Coronary artery (tissue), 2 donors: ENCODE measurements at places on chromosomes 1 and 21.

DNA sequence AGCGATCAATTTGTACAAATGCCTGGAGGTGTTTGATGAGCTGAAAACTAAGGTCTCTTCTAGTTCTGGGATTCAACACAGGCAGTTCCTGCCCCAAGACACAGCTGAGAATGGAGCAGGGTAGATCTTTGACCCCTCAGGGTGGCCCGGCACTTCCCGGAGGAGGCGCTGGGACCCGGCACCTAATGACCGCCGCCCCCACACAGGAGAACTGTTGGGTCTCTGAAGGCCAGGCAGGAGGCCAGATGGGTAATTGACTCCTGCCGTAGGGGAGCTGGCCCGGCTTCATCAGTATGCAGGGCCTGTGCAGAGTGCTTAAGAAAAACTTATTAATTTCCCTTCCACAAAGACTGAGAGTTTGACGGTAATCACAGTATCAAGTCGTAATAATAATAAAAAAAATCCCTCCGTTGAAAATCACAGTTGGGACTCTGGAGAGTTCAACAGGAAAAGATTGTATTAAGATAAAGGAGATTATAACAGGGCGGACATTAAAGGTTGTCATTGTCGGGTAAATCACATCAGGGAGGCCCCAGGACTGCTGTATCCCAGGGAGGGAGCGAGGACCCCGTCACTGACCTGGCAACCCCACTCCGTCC is 51.7 kb downstream of the UBIAD1 start:
- no peak for DNase-seq

GRCh38 chr1:195979646-195980045 is 628.6 kb downstream of the KCNT2 start:
- no peak for DNase-seq

- DNase-seq, result no peak
Observed at GRCh38 chr21:34332347-34332746, 31.5 kb upstream of the KCNE2 start.

GRCh38 chr1:83516369-83516768 is 482.6 kb downstream of the TTLL7 start:
- DNase-seq, result no peak

DNA sequence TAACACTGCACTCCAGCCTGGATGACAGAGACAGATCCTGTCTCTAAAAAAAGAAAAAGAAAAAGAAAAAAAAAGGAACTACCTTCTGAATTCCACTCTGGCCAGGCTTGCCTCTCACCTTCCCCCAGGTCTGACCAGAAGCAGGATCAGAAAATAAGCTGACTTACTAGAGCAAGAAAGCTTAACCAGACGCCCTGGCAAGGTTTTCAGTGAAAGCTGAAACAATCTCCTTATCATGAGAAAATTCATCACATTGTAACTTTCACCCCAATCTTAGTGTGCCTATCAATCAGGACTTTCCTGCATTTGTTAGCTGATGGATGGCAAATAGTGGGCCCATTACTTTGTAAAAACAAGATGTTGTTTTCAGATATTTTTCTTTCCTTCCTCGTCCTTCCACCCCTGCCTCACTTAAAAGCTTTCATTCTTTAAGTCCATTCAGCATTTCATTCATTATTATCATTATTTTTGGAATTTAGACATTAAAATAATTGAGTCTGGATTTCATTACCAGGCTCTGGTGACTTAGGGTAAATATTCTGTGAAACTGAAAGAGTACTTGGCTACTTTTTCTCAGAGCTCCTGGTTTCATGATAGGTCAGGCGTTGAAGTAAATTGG is 96.5 kb upstream of the CD34 start:
- DNase-seq, result no peak

DNA sequence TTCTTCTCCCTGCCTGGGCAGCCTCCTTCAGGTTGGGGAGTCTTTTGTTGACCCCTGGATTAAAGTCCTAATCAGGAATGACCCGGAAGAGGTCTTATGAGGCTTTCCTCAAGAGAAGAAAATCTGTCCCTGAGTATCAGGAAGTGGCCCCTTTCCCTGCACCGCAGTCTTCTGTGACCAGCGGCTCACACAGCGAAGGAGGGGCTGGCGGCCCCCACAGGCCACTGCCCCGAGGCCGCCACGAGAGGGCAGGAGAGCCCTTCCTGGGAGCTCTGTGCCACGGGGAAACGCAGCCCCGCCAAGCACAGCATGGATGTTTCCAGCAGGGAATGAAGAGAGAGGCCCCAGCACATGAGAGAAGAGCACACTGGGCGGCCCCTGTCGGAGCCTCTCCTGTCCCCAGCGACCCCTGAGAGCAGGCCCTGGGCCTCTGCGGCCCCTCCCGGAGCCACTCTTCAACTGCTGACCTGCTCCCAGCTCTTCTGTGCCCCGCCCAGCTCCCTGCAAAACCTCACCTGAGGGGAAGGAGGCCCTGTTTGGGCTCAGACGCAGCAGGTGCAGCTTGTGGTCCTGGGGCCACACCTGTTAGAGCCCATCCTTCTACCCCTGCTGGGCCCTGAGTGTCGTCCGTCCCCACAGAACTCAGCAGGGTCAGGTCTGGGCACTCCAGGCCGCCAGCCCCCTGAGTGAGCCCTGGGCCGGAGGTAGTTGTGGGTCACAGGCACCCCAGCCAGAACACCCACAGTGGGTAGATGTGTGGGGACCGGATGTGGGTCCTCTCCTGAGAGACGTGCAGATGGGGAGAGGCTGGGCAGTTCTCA is 4.9 kb upstream of the POFUT2 start:
- peak; percentile 93 for DNase-seq

GRCh38 chr1:25538191-25538767 is 5.1 kb upstream of the LDLRAP1 start:
- DNase-seq, result no peak

GRCh38 chr1:12539705-12540579 is 78.1 kb downstream of the DHRS3 start:
- DNase-seq, result peak; percentile 98

DNA sequence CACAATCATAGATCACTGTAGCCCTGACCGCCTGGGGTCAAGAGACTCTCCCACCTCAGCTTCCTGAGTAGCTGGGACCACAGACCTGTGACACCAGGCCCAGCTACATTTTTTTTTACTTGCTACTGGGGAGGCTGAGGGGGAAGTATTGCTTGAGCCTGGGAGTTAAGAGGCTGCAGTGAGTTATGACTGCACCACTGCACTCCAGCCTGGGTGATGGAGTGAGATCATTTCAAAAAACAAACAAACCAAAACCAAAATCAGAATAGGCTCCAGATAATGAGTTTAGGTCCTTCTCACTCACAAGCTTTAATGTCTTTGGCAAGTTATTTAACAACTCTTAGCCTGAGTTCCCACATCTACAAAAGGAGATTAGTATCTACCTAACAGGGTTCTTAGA is 22.8 kb downstream of the WDR26 start:
- no peak for DNase-seq

- DNase-seq, result no peak
Observed at GRCh38 chr1:180188684-180189175, 34.1 kb downstream of the QSOX1 start.

GRCh38 chr1:185478877-185479276 is 161.8 kb upstream of the IVNS1ABP start:
- DNase-seq, result no peak

DNA sequence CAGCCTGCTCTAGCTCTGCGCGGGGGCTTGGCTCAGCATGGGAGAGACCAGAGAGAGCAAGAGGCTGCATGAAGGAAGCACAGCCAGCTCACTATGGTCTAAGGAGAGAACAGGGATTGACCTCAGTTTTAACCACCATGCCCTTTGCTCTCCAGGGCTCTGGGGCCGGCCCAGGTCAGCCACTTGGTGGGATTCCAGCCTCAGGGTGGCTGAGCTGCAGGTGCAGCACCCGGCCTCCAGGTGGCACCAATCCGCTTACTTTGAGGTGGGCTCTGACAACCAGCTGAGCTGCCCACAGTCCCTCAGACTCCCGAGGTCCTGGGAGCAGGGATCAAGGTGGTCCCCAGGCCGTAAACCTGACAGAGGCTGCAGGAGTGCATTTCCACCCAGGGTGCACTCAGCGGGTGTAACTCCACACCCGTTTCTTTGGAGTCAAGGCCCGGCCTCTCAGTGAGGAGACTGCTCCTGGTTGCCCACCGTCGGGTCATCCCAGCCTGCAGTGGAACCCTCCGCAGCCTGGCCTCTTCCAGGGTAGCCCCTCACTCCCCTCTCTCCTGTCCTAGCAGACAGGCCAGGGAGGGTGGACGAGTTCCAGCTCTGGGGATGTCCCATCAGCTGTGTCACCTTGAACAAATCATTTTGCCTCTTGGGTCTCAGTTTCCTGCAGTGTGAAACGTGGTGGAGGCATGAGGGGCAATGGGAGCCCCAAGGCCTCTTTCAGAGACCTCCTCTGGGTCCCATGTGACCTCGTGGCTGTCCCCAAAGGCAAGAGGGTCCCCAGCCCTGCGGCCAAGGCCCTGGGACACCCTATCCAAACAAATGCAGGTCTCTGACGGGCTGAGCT is 607 bp upstream of the LGR6 start:
- DNase-seq, result no peak

- no peak for DNase-seq
Observed at GRCh38 chr1:81505831-81506230, 294.9 kb upstream of the ADGRL2 start.

- peak; percentile 68 for DNase-seq
Observed at GRCh38 chr21:44710294-44710665, 1.1 kb downstream of the TSPEAR start.

DNA sequence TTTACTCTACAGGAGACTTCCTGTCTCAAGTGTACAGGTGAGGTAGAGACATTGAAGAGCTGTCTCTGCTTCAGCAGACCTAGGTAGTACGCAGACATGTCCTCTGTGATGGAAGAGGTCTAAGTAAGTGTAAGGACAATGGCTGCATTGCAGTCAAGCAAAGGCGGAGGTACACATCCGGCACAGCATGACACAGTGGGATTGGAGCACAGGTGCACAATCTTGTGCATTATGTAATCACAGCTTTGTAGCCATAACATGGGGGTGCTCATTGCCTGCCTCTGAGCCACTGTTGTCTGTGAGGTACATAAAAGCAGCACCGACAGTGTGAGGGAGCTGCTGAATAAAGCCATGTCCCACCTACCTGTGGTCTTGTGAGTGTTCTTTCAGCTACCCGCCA is 66.4 kb upstream of the CCDC190 start:
- no peak for DNase-seq

GRCh38 chr1:67200755-67201154 is 34.5 kb downstream of the IL23R start:
- DNase-seq, result no peak

DNA sequence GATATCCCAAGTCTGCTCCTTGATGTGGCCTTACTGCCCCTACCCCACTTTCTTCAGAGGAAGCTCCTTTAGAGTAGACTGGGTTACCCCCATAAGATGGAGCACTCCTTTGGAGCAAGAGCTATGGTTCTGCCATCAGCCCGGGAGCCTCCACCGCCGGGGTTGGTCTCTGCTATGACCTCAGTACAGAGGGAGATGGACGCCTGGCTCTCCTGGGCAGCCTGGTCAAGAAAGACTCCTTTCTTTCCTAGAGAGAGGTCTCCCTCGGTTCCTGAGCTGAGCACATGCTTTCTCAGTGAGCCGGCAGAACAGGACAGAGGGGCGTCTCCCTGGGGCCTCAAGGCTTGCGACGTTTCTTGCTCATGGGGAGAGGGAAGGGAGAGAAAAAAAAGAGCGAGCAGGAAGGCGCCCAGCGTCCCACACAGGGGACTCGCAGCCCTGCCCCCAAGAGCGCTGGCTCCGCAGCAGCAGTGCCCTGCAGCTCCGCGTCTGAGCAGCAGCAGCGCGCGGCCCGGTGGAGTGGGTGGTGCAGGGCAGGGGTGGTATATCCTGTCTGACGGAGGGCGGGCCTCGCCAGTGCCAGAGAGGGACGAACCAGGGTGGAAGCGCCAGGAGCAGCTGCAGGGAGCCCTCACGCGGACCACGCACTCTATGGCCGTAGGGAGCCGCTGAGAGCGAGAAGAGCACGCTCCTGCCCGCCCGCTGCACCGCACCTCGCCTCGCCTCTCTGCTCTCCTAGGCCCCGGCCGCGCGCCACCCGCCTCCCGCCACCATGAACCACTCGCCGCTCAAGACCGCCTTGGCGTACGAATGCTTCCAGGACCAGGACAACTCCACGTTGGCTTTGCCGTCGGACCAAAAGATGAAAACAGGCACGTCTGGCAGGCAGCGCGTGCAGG is at the start of gene PKP1:
TSS of gene PKP1 (plus strand) at position 576 of the 899 bp plus-strand sequence. CDS start at position 773, 197 bp downstream.
- no peak for DNase-seq

- no peak for DNase-seq
Observed at GRCh38 chr1:220788900-220789299, 2.2 kb downstream of the MTARC1 start.

DNA sequence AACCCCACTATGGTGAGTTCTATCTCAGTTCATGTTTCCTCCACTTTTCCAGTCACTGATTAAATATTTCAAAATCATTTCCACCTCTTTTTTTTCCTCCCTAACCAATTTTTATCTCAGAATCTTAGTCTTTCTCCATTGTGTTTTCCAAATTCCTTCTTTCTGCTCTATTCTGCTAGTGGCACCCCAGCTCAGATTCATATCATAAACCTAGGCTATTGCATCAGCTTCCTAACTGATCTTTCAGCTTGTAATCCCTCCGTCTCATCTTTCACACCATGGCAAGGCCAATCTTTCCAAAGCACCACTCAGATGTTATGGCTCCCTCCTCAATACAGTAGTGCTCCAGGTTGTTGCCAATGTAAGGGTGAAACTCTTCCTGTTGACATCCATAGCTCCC is 631.9 kb downstream of the PLPP3 start:
- no peak for DNase-seq

DNA sequence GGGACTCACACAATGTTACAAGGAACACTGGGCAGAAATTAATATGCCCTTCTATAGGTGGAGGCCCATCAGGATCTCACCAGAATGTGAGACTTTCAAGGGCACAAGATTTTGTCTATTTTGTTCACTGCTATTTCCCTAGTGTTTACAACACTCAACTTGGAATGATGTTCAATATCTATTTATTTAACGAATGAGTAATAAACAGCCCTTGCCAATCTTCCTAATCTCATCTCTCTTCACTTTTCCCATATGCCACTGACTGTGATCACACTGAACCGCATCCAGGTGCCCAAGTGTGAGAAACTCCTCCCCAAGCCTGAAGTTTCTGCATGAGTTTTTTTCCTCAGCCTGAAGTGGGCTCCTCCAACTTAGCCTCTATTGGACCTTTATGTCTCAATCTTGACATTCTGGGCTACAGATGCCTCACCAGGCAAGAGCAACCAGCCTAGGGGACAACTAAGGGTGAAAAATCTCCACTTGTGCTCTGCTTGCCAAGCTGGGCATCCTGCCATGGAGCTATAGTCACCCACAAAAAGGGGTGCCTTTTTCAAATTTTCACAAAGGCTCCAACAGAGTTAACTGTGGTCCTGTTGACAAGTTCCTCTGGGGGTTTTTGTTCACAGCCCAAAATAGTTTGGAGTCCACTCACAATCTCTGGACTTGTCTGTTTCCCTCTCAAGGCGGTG is 105.6 kb downstream of the PLPP3 start:
- no peak for DNase-seq

- DNase-seq, result no peak
Observed at GRCh38 chr21:17441370-17441769, 71.5 kb upstream of the CXADR start.

GRCh38 chr1:151990058-151990855 is 3.4 kb downstream of the S100A10 start:
- no peak for DNase-seq
